ENCODE measurements at places on chromosomes 6 and 20. TPM values are rescaled to one million over a fixed set of nuclear protein-coding genes. Genes with fewer than 3 reads are reported as not detected.

F13A1 gene
- 15.3 TPM for total RNA-seq

CST4 gene
- not detected for total RNA-seq

MMP24 gene
- 0.50 TPM for total RNA-seq

FLOT1 gene
- total RNA-seq = 130 TPM

MAP3K4 gene
- total RNA-seq = 42.2 TPM

CPXM1 gene
- total RNA-seq = 1.1 TPM

KIF25 gene
- total RNA-seq = not detected

KHDC1L gene
- not detected for total RNA-seq

CD93 gene
- total RNA-seq = 20.3 TPM

COL12A1 gene
- total RNA-seq = 3.6 TPM

PNPLA1 gene
- total RNA-seq = 0.35 TPM

- DNase-seq = peak; percentile 82
Observed at GRCh38 chr20:51541189-51542032, 1.1 kb downstream of the NFATC2 start.

- DNase-seq = no peak
Observed at GRCh38 chr6:130526466-130526865, 160.6 kb downstream of the TMEM200A start.

DNA sequence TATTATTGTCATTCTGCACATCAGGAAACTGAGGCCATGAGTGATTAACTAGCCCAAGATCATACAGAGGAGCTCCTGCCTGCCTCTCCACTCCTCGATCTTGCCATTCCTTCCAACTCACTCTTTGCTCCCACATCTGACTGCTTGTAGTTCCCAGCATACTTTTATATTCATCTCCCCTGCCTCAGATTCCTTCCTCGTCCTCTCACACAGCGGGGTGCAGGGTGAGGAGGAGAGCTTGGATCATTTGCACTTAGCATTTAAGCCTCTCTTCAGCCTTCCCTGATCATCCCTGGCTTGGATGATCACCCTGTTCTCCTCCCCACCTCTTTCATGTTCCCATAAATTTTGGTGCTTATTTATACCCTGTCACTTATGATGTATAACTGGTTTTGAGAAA, 515.1 kb upstream of the SOX4 start:
- DNase-seq = no peak

- no peak for DNase-seq
Observed at GRCh38 chr6:115870464-115870863, 190.2 kb downstream of the FRK start.

GRCh38 chr20:62766071-62766450, 30.2 kb upstream of the MRGBP start:
- DNase-seq = no peak

- DNase-seq = no peak
Observed at GRCh38 chr6:150391890-150392289, 23.1 kb downstream of the IYD start.

DNA sequence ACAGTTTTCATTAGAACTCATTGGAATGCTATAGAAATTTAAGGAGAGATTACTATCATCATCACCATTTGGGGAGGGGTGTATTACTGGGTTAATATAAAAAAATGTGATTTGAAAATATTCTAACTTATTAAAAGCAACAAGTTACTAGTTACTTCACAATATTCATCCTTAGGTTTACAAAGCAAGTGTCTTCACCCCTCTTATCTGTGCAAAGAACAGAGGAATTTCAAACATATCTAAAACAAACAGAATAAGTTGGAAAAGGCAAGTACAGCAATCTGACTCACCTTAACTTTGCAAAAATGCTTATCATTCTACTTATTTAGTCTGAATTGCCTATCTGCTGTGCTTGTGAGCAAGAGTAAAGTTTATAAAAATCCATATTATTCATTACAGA, 32.9 kb downstream of the DCBLD1 start:
- DNase-seq = no peak

GRCh38 chr6:14310960-14311359, 193.4 kb downstream of the CD83 start:
- no peak for DNase-seq

- no peak for DNase-seq
Observed at GRCh38 chr6:57423468-57423867, 106.0 kb downstream of the PRIM2 start.

- peak; percentile 61 for DNase-seq
Observed at GRCh38 chr6:1381481-1382330, 7.7 kb upstream of the FOXF2 start.

DNA sequence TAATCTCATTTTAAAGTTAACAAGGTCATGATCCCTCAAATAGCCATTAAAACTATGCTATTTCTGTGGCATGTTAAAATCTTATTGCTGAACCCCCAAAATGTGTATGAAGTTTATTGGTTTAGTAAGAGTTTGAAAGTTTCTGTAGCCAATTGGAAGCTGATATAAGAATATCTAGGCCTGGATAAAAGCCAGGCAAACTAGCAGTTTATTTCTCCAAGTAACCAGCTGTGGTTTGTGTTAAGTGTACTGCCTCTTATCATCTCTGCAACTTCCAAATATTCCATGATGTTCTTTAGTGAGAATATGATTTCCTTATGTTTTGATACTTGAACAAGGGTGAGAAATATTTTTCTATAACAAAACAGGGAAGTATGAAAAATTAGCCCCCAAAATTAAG, 76.7 kb downstream of the PRSS35 start:
- no peak for DNase-seq

DNA sequence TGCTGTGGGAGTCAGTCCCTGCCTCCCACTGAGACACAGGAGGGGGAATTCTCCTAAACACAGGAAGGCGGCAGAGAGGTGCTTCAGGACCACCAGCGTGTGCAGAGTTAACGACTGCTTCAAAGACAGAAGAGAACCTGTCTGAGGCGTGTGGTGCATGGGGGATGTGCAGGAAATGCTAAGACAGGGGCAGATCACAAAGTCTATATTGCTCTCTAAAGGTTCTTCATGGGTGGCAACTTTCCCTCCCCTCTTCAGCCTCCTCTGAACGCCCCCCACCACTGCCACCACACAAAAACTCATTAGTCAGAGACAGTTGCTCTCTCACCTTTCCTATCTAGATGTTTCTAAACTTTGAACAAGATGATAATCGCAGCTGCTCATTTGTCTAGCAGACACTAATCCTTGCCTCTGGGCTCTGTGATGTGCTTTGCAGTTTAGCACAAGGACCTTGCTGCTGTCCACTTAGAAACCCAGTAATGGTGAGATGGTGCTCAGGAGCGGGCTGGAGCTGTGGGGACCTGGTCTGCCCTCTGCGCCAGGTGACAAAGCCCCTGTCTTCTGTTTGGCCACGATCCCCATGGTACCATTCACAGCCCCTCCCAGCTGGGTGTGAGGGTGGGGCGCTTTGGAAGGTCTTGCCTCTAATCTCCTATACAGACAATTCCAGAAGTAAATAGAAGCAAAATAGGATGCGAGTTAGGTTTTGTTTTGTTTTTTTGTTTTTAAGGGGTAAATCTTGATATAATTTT, 219.6 kb downstream of the NRN1 start:
- DNase-seq = no peak

- DNase-seq = no peak
Observed at GRCh38 chr6:140602431-140603248, 1228.2 kb upstream of the CITED2 start.

- no peak for DNase-seq
Observed at GRCh38 chr6:85300581-85300980, 149.3 kb upstream of the NT5E start.

GRCh38 chr6:3205913-3206312, 21.5 kb downstream of the TUBB2B start:
- DNase-seq = no peak

DNA sequence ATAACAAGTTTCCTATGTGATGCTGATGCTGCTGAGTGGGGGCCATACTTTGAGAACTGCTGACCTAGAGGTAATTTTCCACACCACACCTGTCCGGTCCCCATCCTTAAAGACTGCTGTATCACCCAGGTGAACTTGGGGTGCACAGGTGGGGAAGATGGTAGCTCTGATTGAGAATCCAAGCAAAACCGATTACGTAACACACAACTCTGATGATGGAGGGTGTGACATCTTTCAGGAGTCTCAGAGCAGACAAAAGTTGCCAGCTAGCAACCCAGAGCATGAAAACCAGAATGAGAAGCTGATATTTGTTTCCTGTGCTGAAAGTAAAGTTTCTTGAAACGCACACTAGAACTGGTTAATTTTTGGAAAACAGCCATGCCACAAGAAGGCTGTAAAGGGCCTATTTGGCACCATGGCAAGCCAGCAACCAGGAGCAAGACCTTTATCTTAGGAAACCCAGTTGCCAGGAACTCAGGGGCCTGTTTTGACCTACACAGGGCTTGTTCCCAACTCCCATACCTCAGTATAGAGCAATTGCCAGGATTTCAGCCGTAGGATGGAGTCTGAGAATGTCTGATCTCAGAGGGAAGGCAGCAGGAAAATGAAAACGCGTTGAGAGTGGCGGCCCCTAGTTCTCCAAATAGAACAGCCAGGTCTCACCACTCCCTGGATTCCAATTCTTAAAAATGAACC, 21.6 kb upstream of the TBC1D7 start:
- no peak for DNase-seq

GRCh38 chr6:123829302-123829953, 25.8 kb downstream of the NKAIN2 start:
- DNase-seq = no peak

- peak; percentile 79 for DNase-seq
Observed at GRCh38 chr20:47318586-47319516, 37.6 kb downstream of the ZMYND8 start.
